Activated effector memory CD4-positive, alpha-beta T cell treated with Interleukin-2 at 50 U/mL for 16 hours (primary cell): ENCODE measurements at places on chromosomes 6 and 20.

GRCh38 chr6:165660857-165661663 is 2.0 kb downstream of the PDE10A start:
- DNase-seq, result no peak

DNA sequence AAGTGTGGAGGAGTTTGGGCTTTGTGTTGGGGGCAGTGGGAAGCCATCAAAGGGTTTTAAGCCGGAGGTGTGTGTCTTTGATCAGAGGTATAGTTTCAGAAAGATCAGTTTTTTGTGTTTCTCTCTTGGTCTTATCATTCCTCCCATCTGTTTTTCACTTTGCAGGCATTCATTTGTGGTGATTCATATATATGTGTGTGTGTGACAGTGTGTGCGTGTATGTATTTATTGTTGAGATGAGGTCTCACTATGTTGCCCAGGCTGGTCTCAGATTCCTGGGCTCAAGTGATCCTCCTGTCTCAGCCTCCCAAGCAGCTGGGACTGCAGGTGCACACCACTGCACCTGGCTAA is 11.1 kb upstream of the SERINC3 start:
- DNase-seq, result no peak

GRCh38 chr6:148629592-148630465 is 117.0 kb upstream of the UST start:
- no peak for DNase-seq

- DNase-seq, result no peak
Measured at GRCh38 chr6:39758905-39759605, 33.1 kb upstream of the DAAM2 start.

GRCh38 chr6:150616586-150616985 is 16.9 kb downstream of the PLEKHG1 start:
- no peak for DNase-seq

GRCh38 chr6:35543459-35544193 is 30.9 kb upstream of the TULP1 start:
- DNase-seq, result no peak

DNA sequence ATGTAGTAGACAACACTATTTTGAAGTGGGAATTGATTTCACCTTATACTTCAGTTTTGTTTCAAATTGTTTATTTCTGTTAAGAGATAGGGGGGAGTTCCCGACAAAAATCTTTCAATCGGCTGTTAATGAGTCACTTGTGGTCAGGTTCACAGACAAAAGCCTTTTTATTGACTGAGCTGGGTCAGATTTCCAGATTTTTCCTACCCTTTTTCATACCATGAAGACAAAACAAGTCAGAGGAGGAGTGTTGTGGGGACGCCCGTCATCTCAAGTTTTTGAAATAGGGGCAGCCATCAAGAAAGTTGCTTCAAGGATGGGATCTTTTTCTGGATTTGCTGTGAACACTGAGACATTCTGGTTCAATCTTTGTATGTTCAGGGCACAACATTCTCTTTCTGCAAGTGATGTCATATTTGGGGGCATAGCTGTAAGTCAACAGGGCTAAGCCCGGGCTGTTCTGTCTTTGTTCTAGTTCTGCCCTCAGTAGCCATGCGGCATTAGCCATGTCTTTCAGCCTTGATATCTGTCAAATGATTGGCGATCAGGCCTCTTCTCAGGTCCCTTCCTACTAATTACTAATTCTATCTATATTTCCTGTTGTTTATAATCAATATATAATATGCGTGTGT is 496.0 kb upstream of the MARCKS start:
- no peak for DNase-seq
